ENCODE measurements at places on chromosomes 2 and 18.

DNA sequence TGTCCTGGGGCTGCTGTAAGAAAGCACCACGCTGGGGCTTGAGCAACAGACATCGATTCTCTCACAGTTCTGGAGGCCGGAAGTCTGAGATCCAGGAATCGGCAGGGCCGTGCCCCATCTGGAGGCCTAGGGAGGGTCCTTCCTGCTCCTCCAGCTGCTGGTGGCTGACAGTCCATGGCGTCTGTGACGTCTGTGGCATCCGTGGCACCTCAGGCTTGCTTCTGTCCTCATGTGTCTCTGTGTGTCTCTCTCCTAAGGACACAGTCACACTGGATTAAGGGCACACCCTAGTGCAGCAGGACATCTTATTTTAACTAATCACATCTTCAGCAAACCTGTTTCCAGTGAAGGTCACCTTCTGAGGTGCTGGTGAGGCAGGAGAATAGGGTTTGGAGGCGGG, 32.6 kb upstream of the KCNF1 start:
- no peak for DNase-seq

DNA sequence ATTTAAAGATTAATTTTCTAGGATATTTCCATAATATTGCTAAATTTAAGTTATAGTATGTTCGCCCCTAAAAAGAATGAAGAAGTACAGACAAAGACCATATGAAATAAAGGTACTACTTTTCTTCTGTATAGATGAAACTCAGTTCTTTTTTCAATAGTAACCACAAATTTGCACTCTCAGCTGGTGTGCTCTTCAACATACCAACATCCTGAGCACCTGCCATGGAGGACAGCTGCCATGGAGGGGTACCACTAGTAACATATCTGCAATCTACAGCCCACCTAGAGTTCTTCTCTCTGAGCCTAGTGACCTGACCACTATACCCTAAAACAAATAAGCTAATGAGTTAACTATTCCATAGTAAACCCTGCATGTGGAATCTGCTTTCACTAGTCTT, 36.8 kb upstream of the ERCC3 start:
- DNase-seq: no peak

- no peak for DNase-seq
Observed at GRCh38 chr2:152097290-152097800, 1.5 kb downstream of the CACNB4 start.

GRCh38 chr2:234494361-234495250, 2.3 kb downstream of the ARL4C start:
- no peak for DNase-seq

GRCh38 chr2:172081221-172082022, 3.9 kb upstream of the DLX1 start:
- DNase-seq: no peak

- peak; percentile 40 for DNase-seq
Observed at GRCh38 chr2:189580241-189580651, 340 bp downstream of the SLC40A1 start.

DNA sequence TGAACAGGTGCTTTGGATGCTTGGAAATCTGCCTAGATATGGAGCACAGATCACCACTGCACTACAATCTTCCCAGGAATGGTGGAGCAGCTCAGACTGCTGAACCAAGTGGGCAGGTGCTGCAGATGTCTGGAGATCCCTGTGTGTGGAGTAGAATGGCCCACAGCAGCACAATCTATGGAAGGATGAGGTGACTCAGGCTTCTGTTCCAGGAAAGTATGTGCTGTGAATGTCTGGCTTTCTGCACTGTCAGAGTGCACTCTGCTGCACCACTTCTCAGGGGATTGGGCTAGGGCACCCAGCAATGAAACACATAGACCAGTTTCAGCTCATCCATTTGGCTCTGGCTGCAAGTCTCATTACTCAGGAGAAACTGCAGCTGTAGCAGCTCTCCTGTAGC, 865.4 kb upstream of the NXPH2 start:
- DNase-seq: no peak

Data from stimulated activated CD4-positive, alpha-beta T cell treated with anti-CD3 and anti-CD28 coated beads, Interleukin-2, amount 100 ng/mL, for 24 hours (primary cell).